Stimulated activated CD4-positive, alpha-beta T cell treated with anti-CD3 and anti-CD28 coated beads, Interleukin-15, amount 100 ng/mL, for 48 hours (primary cell): ENCODE measurements at places on chromosomes 1 and 21.

DNA sequence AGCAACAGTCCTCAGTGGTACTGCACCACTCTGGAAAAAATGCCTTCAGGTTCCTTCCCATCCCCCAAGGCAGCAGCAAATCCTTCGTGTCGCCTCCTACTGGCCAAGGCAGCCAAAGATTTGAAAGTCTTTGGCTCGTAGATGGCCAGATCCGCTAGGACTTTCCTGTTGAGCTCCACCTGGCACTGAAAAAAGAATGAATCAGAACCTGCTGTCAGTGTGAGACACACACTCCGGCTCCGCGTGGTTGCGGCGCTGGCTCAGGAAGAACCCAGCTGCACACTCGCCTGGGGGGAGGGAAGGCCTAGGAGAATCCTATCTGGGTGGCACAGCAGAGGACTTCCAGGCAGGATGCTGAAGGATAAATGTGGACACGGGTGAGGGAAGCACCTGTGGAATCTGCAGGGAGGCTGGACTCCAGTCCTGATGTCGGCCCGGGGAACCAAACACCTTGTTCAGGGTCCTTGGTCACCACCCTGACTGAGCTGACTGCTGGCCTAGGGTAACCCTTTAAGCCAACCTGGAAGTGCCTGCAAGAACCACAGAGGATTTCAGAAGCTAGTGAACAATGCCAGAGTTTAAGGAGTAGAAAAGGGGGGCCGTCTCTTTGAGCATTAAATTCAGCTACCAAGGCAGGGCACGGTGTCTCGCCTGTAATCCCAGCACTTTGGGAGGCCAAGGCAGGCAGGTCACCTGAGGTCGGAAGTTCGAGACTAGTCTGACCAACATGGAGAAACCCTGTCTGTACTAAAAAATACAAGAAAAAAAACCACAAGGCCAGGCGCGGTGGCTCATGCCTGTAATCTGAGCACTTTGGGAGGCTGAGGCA lies 3.2 kb upstream of the CCNL2 start:
- DNase-seq: peak; percentile 37

- no peak for DNase-seq
Measured at GRCh38 chr1:4762146-4762545, 107.7 kb downstream of the AJAP1 start.

- no peak for DNase-seq
Measured at GRCh38 chr1:66302184-66302742, 231.7 kb upstream of the SGIP1 start.

- no peak for DNase-seq
Measured at GRCh38 chr1:91584878-91585277, 84.2 kb downstream of the CDC7 start.

DNA sequence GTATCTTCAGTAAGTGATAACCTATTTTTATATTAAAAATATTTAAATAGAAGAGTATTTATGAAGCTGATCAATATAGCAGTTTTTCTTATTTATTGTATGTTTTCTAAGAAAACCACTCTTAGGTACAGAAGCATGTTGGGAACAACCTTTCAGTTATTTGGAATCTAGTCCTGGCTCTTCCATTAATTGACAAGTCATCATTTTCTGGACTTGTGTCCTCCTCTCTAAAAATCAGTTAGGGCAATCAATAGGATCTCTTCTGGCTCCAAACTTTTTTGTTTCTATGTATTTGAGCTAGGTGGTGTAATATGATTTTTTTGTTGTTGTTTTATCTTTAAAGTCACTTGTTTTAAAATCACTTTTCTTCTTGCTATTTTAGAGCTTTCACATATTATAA lies 57.0 kb downstream of the ABCD3 start:
- DNase-seq: no peak

- no peak for DNase-seq
Measured at GRCh38 chr1:165116732-165117131, 239.8 kb downstream of the LMX1A start.

DNA sequence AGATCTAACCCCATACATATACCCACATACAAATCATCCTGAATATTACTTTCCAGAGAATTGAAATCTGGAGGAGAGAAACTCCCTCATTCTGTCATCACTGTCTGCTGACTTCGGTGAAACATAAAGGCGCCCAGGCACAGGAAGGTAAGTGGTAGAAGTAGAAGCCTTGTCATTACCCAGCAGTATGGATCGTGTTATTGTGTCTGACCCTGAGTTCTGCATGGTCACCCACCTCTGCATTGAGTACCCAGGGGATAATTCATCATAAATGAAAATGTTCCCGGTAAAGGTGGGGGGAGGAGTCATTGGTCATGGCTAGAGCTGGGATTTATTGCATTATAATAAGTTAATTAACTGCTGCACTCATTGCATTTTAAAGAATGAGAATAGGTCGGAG lies 342.6 kb upstream of the PKN2 start:
- DNase-seq: no peak

DNA sequence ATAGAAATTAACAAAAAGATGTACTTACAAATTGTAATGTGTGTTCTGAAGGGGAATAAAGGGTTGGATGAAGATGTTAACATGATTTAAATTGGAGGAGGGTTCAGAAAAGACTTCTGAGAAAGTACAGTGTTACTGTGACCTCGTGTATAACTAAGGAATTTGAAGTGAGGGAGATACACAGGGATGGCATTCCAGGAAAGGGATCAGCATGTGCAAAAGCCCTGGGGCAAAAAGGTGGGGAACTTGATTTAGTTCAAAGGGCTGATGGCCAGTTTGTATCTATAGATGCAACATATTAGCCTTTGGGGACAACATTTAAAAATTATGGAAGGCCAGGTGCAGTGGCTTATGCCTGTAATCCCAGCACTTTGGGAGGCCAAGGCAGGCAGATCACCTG lies 33.3 kb upstream of the DEGS1 start:
- DNase-seq: no peak

DNA sequence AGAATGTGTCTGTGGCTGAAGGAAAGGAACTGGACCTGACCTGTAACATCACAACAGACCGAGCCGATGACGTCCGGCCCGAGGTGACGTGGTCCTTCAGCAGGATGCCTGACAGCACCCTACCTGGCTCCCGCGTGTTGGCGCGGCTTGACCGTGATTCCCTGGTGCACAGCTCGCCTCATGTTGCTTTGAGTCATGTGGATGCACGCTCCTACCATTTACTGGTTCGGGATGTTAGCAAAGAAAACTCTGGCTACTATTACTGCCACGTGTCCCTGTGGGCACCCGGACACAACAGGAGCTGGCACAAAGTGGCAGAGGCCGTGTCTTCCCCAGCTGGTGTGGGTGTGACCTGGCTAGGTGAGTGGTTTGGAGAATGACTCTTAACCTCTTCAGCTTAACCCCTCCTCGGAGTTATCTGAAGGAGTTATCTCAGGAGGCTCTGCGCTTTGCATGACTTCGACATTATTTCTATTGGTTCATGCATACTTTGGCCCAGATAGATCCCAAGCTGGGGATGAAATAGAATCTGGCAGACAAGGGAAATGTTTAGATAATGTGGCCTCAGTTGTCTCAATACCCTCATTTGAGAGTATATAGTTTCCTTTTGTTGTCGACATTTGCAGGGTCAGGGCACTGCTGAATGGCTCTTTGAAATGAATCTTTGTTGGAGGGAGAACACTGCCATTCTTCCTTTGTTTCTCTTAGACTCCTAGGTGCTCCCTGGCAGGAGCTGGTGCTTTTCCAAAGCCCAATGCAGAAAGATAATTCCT lies 39.7 kb downstream of the PTGFRN start:
- no peak for DNase-seq

- DNase-seq: no peak
Measured at GRCh38 chr1:2442661-2443060, 30.3 kb upstream of the PEX10 start.

DNA sequence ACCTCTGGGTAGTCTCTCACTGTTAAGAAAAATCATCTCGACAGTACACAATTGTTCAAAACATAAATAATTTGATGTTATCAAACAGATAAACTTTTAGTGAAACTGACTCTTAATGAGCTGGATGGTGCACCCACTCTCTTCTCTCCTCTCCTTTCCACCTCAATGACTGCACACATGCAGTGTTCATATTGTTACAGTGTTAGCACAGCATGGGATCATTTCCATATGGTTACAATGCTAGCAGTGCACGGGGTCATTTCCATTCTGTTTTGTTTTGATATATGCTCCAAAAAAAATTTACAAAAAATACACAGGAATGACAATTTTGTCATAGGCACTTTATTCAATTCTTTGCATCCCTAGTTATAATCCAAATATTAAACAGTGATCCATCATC lies 26.4 kb upstream of the RNF187 start:
- DNase-seq: no peak
